GF-D8 (cell line): ENCODE measurements at places on chromosomes 3 and 15.

DNA sequence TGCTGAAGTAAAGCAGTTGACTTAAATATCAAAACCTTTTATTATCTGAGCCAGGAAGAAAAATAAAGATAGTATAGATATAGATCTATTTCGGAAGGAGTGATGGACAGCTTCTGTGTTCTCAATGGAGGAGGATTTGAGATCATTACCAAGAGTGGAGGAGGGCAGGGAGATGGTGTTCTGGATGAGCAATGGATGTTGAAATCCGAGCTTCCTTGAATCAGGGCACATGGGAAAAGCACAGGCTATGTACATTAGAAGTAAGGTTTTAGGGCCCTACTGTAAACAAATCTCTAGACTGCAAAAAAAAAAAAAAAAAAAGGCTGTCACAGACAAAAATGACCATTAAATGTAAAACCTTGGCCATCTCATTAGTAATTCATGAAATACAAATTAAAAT, 43.2 kb downstream of the GTPBP8 start:
- DNase-seq, result no peak

- DNase-seq, result no peak
Measured at GRCh38 chr15:62782071-62782841, 260.3 kb upstream of the TPM1 start.

GRCh38 chr3:115062412-115062956, 84.6 kb downstream of the ZBTB20 start:
- no peak for DNase-seq

DNA sequence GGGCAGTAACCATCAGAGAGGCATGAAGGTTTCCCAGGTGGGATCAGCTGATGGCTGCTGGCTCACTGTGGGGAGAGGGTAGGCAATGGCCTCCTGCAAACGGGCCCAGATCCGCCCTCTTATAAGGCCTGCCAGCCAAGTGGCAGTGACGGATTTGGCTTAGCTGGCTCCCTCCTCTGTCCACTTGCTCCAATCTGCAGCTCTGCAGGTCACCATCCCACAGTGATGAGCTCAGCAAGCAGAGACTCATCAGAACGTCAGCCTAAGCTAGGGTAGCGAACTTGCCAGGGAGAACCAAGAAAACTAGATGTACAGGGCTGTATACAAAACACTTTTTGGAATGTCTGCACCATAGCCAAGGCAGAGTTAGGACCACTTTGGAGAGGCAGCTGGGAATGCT, 62.8 kb upstream of the DCLK3 start:
- DNase-seq, result no peak

DNA sequence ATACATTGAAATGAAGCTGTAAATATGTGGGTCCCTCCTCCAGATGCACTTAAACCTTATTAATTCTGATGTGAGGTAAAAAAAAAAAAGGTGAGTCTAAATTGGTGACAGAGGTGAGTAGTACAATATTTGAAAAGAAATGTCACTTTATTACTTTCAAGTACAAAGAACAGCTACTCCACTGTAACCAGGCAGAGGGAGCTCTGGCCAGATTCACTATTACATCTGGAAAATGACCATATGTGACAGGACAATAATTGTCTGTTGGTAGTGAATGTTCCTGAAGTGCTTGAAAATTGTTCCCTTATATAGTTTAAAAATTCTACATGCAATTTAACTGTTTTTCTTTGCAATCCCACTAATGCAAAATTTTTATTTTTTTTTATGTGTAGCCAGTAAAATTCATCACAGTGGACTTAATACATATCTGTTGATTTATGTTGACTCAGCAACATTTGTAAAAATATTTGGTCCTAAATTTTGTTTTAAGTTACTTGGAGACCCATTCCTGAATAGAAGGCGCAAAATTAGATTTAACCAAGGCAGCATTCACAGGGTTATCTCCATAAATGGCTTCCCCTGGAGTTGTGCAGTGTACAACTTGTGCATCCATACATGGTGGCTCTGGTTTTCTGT, 231.9 kb upstream of the TBC1D5 start:
- DNase-seq, result no peak

DNA sequence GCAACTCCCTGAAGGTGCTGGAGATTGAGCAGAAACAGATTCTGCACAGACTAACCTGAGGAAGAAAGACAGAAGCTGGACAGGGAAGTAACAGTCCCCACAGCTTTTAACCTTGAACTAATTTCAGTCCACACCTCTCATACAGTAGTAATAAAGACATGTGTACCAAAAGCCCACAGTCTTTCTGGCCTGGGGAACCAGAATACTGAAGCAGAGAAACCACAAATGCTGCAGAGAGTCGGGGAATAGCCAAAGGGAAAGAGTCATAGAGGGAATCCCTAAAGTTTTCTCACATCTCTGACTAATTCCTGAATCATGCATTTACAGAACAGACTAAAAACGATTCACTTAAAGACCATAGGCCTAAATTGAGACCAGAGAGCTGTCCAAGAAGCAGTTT, 503.4 kb upstream of the NECTIN3 start:
- no peak for DNase-seq

DNA sequence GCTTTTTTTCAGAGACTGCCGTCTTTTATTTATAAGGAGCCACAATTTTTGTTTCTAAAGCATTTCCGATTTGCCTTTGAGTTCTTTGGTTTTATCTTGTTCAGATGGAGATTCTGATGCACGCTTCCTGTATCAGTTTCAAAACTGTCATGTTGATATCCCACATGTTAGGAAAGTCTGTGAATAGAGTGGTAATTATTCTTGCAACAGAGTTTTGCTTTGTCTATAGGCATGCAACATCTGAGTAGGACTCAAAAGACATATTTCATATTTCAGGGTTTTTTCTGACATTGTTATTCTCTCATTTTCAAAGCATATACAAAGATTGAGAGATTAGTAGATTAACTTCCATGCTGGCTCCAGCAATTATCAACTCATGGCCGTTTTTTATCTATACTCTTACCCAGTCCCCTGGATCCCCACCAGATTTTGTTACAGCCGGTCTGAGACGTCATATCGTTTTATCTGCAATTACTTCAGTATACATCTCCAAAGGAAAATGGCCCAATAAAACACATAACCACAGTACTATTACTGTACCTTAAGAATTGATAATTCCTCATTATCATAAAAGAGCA, 22.4 kb downstream of the PAQR5 start:
- peak; percentile 59 for DNase-seq

DNA sequence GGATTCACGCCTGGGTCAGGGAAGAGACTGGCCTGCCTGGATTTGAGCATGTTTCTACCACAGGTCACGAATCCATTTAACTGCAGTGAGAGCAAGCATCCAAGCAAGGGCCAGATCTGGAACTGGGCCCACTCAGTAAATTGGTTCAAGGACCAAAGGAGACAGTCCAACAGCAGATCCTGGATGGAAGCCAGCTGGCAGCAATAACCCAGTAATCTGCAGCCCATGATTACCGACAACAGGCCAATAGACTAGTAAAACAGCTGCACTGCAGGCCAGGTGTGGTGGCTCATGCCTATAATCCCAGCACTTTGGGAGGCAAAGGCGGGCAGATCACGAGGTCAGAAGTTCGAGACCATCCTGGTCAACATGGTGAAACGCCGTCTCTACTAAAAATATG, 11.8 kb downstream of the SAMD7 start:
- DNase-seq, result no peak

DNA sequence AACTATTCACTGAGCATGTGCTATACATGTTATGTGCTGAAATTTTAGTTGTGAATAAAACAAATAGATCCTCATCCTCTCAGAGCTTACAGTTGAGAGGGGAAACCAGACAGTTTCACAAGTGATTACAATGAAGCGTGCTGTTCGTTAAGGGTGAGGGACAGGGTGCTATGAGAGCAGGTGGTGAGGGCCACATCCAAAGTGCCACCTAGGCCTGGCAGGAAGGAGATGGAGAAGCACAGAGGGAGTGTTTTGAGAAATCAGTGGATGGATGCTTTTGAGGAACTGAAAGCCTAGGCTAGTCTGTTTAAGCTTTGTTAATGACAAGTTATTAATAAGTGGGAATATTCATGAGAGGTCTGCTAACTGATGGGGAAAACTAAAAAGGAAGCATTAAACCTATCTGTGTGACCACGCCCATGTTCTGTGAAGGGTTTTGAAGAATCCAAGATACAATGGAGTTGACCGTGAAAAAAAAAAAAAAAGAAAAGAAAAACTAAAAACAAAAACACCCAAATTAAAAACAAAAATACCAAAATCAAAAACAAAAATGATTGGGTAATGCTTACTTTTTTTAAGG, 7.3 kb downstream of the MCTP2 start:
- DNase-seq, result no peak

GRCh38 chr3:69079269-69080159, 651 bp downstream of the UBA3 start:
- DNase-seq, result no peak

DNA sequence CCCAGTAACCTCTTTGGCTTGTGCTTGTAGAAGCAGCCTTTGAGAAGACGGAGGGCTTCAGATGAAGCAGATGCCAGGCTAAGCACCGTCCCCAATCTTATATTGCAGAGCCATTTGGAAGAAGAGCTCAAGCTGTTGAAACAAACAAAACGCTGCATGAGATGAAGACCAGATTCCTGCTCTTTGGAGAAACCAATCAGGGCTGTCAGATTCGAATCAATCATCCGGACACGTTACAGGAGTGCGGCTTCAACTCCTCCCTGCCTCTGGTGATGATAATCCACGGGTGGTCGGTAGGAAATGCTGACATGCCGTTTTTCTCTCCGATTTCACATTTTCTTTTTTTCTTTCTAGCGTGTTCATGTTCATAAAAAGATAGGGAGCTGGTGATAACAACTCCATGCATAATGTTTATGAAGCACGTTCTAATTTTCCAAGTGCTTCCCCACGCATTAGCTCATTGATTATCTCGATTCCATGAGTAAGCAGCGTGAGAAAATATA, 106.5 kb downstream of the LIPC start:
- DNase-seq, result no peak

DNA sequence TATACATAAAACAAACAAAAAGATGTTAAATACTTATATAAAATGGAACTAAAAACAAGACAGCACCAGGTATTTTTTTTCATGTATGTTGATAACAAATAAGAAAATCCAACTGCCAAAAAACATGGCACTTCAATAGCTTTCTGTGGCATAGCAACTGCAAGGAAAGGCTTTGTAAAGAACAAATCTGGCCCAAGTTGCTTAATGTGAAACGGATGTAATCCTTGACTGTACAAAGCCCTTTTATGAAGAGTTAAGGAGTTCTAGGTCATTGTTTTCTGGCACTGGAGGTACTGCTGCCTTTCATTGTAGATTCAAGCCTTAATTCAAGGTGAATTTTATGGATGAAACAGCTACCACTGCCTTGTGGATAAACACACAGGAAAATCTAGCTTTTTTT, 68.8 kb upstream of the SLC12A8 start:
- DNase-seq, result no peak

GRCh38 chr15:59741274-59741906, 52.3 kb upstream of the BNIP2 start:
- DNase-seq, result no peak

- DNase-seq, result no peak
Measured at GRCh38 chr15:57356636-57357035, 19.7 kb upstream of the CGNL1 start.

DNA sequence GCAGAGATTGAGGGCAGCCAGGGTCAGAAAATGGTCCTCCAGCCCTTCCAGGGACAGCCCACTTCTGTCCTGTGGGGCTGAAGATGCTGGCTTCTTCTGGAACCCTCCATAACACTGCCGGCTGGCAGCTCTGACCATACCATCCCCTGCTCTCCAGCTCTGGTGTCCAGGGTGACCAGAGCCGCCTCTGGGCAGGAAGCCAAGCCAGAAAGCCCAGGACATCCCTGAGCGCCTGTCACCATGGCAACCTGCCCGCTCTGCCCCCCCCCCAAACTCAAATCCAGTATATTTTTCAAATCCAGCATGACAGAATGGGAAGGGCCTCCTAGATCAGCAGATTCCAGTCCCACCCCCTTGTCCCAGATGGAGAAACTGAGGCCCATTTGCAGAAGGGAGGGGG, 420 bp upstream of the TMIE start:
- DNase-seq, result no peak
